8988T (cell line): ENCODE measurements at places on chromosomes 1 and 21.

- DNase-seq = no peak
Measured at GRCh38 chr1:87706779-87707228, 378.1 kb downstream of the LMO4 start.

DNA sequence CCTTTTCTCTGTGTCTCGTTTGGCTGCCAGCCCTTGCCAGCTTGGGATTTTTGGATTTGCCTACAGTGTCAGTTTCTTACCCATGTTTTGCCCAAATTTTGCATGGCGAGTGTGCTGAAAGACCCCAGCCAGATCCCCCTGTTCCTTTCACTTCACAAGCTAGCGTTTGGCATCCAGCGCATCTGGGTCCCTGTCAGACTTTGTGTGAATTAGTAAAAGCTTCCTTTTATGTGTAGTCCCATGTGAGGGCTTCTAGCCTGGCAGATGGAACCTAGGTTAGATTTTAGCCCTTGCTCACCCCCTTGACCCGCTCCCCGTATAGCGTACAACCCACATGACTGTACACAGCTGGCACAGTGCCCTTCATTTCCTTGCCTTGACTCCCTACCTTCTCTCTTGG lies 22.3 kb upstream of the GALNT2 start:
- DNase-seq = no peak

GRCh38 chr1:110112143-110112542 lies at the start of gene UBL4B:
Gene UBL4B, plus strand, starts transcription at chr1:110112443. Its CDS starts 92 bp downstream, at chr1:110112535.
- DNase-seq = no peak

DNA sequence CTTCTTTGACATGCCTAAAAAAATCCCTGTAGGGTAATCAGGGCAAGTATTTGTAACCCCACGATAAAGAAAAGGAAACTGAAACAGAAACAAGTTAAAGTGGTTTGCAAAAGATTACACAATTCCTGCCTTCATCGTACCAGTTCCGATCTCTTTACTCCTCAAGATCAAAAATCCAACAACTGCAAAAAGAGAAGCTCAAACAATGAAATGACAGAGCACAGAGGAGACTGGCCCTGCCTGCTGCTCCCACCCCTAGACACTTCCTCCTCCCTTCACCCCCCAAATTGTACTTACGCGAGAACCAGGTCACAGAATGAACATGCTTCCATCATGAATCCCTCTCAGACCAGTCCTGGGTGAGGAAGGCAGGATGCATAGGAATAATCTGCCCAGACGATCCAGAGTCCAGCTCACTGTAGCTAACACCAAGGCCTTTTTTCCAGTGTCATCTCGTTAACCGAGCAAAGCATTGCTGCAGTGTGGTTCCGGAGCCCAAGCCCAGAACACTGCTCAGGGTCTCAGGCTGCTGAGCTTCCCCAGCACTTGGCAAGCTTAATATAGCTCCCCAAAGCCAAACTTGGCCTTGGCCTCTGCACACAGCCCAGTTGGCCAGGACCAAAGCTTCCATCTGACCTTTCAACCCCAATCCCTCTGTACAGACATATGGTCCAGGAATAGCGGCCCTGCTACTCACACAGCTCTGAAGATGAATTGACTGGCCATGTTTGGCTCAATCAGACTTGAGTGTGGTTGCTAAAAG lies 20.3 kb downstream of the RXRG start:
- DNase-seq = no peak

- DNase-seq = no peak
Measured at GRCh38 chr1:83901547-83902155, 97.3 kb downstream of the TTLL7 start.

DNA sequence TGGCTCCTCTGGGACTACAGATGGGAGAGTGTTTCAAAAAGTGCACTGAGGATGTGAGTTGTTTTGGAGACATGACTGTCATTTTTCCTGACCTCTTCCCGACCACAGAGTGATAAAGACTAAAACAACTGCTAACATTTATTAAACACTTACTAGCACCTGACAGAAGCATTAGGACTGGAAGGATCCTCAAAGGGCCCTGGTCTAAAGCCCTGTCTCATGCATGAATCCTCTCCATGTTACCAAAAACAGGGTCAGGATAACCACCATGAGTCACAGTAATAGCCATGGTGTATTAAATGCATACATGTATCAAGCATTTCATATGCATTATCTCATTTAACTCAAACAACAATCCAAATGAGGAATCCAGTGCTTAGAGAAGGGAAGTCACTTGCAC lies 11.5 kb downstream of the CYB5RL start:
- no peak for DNase-seq

- DNase-seq = no peak
Measured at GRCh38 chr1:184186167-184186566, 134.6 kb downstream of the TSEN15 start.
